ENCODE measurements at places on chromosomes 1 and 21. TPM values are rescaled to one million over a fixed set of nuclear protein-coding genes. Genes with fewer than 3 reads are reported as not detected.

MNDA gene
- total RNA-seq, result 0.31 TPM

DNA sequence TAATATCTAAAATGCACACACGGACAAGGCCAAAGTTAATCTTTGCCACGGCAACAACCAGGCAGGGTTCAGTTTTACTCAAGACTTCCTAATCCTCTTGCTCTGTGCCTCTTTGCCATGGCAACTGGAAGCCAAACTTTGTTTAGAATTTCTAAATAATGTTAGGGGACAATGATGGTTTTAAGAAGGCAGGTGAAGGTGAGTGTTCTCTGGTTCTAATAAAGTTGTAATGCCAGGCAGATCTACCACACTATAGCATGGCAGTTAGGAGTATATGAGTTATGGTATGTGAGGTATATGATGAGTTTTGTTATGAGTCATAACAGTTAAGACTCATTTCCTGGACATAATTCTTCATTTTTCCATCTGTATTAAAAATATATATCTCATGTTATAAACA lies 2.7 kb downstream of the PTPRC start:
- DNase-seq, result no peak

- DNase-seq, result no peak
Observed at GRCh38 chr1:109671067-109671466, 3.2 kb downstream of the GSTM2 start.

DNA sequence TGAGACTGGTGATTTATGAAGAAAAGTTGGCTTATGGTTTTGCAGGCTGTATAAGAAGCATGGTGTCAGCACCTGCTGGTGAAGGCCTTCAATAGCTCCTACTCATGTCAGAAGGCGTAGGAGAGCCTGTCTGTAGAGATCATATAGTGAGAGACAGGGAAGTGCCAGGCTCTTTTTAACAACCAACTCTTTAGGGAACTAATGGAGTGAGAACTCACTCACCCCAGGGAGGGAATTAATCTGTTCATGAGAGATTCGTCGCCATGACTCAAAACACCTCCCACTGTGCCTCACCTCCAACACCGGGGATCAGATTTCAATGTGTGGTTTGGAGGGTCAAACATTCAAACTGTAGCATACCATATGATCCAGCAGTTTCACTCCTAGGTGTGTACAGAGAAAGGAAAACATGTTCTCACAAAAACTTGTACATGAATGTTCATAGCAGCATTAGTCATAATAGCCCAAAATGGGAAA lies 72.6 kb downstream of the TTC3 start:
- no peak for DNase-seq

COL8A2 gene
- total RNA-seq, result 0.17 TPM

DNA sequence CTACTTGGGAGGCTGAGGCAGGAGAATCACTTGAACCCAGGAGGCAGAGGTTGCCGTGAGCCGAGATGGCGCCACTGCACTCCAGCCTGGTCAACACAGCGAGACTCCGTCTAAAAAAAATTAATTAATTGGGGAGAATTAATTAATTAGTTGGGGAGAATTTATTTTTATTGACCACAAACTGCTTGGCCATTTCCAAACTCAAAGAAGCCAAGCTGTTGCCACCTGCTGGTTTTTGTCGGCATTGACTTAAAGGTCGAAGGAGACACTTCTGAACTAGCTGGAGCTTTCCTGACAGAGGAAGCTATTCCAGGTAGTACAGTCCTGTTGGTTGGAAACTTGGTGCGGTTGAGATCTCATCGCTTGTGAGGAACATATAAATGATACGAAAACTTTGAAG lies 13.1 kb downstream of the MAP1LC3C start:
- no peak for DNase-seq

DNA sequence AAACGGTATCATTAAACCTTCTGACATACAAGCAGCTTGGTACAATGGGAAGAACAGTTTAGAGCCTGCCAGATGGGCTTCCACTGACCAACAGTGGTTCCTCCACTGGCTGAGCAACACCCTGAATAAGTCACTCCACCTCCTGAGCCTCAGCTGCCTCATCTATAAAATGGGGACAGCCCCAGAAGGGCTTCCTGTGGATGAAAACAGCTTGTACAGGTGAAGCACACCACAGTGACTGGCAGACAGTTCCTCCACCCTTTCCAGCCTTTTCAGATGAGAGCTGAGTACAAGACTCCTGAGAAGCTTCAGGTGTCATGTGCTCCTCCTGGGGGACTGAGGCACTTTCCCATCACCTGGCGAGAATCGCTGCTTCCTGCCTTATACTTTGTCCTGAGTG lies 2.1 kb downstream of the CAPZB start:
- DNase-seq, result no peak

HSPB7 gene
- not detected for total RNA-seq

DNA sequence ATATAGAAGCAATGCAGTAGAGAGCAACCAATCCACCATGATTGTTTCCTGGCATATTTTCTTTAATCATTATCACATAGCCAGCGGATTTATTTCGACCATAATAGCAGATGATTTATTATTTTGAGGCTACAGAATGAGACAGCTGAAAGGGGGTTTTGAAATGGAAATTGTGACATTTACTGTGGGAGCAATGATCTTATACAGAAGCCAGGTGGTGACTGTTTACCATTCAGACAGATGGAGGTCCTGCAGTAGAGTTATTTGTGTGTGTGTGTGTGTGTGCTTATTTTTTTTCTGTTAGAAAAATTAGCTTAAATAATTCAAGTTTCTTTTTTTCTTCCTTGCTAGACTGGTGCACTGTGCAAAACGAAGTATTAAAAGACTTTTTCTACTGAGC lies 1784.5 kb downstream of the MRPL39 start:
- DNase-seq, result no peak

- no peak for DNase-seq
Observed at GRCh38 chr1:54980046-54980527, 341 bp upstream of the TMEM61 start.

DNA sequence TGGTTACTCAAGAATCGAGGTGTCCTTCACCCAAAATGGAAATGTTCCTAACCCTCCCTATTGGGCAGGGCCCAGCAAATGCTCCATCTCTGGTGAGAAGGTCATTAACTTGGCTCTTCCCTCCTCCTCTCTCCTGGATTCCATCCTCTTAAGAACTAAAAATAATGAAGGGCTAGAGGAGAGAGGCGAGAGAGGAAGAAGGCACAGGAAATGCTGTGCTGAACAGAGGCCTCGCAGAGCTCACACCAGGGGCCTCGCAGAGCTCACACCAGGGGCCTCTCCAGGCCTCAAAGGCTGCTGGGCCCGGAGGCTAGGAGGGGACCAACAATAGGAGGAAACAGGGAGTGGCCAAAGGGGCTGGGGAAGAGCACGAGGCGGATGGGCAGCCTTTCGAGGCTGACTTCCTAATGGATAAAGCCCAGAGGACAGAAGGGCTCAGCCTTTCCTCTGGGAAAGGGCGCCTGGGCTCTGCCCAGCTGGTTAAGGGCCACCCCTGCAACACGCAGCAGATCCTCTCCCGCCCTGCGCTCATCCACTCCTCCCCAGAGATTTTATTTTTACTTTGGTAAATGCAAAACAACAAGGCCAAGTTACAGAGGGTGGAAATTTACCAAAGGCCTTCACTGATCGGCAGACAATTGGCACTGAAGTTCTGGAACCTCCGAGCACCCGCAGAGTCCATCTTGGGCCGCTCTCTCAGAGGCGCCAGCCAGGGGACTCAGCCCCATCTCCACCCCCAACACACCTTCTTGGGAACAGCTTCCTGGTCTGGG lies 78.5 kb downstream of the ITPKB start:
- DNase-seq, result no peak

- no peak for DNase-seq
Observed at GRCh38 chr1:12539705-12540579, 78.1 kb downstream of the DHRS3 start.

GRCh38 chr1:67053535-67053784 lies 488 bp downstream of the SLC35D1 start:
- DNase-seq, result no peak

ZBTB48 gene
- 42.7 TPM for total RNA-seq

RHD gene
- not detected for total RNA-seq

GRCh38 chr1:235617808-235618207 lies 31.8 kb downstream of the GNG4 start:
- no peak for DNase-seq

GRCh38 chr1:69363236-69363635 lies 204.5 kb upstream of the LRRC7 start:
- no peak for DNase-seq

NUDT4B gene
- total RNA-seq, result not detected

GPR153 gene
- 0.74 TPM for total RNA-seq

DNA sequence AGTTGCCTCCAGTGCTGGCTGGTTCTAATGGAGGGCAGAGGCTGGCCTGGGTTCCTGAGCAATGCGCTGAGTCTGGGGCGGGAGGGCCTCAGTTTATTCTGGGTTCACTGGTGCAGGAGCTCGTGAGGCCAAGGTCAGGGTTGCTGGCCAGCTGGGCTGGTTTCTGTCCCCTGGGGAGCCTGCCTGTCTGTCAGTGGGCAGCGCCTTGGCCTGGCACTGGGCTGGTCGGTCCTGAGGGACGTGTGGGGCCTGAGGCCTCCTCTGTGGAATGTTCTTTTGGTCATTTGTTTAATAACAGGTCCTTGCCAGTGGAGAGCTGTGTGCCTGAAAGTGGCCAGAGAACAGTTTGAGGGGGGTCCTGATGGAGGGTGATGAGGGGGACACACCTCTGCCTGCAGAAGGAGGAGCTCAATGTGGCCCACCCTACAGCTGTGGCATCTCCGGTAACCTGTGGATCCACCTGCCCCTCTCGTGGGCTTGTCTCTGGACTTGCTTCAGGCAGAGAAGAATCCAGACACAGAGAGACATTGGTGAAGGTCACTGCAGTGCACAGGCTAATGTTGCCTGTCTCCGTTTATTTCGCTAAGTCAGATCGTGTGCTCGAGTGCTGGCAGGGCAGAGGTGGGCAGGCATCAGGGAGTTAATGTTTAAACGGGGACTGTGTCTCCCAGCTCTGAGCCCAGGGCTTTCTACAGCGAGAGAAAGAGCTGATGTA lies 34.6 kb downstream of the COQ8A start:
- no peak for DNase-seq

GRCh38 chr1:243313635-243314536 lies 58.0 kb downstream of the SDCCAG8 start:
- no peak for DNase-seq

- DNase-seq, result no peak
Observed at GRCh38 chr1:237888143-237888542, 2.6 kb downstream of the ZP4 start.

DNAJC16 gene
- 18.9 TPM for total RNA-seq

SAMD11 gene
- 0.22 TPM for total RNA-seq

GRCh38 chr1:38297842-38298241 lies 251.2 kb upstream of the POU3F1 start:
- no peak for DNase-seq

FCRL1 gene
- 0.50 TPM for total RNA-seq

CFHR3 gene
- total RNA-seq, result not detected

DNA sequence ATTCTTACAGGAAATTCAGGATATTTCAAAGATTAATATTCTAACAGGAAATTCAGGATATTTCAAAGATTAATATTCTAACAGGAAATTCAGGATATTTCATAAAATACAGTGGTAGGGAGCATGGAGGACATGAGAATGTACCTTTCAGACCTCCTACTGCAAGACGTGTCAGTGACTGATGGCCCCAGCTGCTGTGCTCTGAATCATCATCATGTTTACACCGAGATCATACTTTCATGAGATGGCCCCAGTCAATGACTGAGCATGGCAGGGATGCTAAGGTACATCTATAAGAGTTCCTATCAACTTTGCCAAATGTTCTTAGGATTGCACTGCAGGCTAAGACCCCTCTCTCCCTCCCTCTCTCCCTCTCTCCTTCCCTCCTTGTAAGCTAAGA lies 69.0 kb downstream of the HFM1 start:
- DNase-seq, result no peak

DNA sequence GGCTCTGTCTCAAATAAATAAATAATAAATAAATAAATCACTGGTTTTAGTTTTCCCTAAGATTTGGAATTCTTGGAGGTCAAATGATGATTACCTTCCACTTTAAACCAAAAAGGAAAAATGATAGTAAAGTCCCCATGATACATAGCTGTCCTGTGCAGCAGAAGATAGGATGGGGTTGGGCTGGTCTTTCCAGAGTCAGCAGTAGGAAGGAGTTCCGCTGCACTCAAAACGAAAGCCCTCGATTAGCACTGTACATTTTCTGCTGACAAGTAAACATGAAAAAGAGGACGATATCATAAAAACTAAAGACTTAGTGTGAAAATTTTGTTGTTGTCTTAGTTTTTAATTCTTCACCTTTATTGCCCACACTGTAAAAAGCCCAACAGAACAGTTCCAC lies 79.7 kb downstream of the ATP5PO start:
- DNase-seq, result no peak

- DNase-seq, result peak; percentile 82
Observed at GRCh38 chr1:209805875-209806760, at the start of gene IRF6. IRF6 (minus strand) TSS chr1:209806142; CDS start chr1:209801413, 4,729 bp downstream.

- DNase-seq, result no peak
Observed at GRCh38 chr1:244200596-244200995, 149.5 kb downstream of the ZBTB18 start.

DNA sequence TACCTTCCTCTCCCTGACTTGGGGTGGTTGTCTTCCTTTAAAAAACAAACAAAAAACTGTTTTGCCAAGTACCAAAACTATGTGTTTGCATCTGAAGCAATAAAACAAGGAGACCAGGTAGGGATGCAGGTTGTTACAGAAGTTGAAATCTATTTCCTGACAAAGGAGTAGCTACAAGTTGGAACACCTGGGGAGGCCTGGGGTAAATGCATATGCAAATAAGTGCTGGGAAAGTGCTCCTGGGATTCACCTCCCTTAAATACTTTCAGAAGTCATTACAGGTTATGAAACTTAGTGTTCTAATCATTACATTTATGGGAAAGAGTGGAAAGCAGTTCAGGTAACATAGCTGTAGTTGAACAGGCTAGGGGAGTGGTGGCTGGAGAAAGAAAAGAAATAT lies 1.9 kb upstream of the TSNAX start:
- no peak for DNase-seq

DNA sequence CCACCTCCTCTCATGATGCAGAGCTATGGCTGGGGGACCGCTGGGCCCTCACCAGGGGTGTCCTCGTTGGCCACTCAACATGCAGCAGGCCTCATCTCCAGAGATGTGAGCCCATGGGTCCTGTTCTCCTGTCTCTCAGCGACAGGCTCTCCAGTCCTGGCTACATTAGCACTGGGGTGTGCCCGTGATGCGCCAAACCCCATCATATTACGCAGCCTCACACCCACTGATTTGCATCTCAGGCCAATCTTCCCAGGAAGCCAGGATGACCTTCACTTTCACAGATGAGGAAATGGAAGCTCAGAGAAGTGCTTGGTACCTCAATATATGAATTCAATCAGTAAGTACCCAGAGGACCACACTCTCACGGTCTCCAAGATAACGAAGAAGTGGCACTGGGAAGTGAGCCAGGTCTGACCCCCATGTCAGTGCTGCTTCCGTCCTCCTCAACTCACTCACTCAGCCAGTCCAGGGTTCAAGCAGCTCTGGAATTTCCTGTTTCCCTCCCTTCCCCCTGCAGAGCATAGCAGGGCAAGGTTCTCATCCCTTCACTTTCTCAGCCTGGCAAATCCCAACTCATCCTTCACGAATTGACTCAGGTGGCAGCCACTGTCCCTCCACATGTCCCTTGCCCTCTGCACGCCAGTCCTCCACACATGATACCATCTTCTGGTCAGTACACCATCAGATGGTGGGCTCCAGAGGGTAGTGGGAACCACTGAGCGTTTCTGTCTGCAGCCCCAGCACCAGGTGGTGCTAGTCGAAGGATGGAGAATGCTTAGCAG lies 28.9 kb upstream of the EVA1B start:
- DNase-seq, result no peak
